Gastroesophageal sphincter (tissue), 4 donors: ENCODE measurements at places on chromosomes 3 and 15. TPM values are rescaled to one million over a fixed set of nuclear protein-coding genes. Genes with fewer than 3 reads are reported as not detected.

DNA sequence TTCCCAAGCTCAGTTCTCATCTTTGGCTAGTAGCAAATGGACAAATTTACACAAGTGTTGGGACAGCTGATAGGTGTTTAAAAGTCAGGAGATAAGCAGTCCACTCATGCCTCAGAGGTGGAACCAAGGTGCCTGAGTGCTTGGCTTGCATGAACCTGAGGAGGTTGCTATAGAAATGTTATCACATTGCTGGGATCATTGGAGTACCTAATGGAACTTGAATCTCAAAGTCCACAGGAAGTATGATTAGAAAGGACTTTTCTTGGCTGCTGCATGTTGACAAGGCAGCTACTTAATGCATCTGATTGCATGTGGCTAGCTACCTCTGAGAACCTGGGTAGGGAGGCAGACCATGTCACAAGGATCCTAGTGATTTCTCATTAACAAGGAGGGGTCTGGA, 39.5 kb upstream of the C3orf80 start:
- ATAC-seq: no peak

WNT7A gene
- total RNA-seq: 0.13 TPM

SAXO2 gene
- 0.12 TPM for total RNA-seq

DNA sequence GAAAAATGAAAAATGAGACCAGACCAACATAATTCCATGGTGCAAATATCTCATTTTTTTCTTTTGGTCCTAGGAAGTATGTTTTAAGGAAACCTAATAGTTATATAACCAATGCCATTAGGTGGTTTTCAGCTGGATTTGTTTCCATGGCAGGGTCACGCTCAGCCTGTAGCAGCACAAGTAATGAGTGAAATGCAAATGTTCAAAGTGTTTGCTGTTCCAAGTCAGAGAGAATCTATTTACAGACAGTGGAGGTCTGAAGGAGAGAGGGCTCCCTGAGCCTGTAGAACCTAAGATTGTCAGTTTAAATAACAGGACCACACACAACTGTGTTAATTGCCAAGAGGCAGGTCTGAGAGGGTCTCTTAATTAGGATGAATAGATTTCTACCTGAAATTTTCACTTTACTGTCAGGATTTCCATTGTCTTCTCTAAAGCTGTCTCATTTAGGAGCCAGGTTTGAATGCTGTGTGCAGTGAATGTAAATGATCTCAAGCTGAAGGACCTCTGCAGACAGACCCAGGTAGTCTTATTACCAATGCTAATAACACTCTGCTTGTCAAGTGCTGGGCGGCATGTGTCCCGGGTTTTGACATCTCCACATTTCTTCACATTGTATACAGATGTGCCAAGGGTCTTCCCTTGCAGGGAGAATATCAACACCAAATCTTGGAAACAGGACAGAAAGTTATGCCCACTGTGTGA, 317.3 kb upstream of the NECTIN3 start:
- ATAC-seq: no peak

- ATAC-seq: no peak
Observed at GRCh38 chr3:197201791-197202452, 96.5 kb downstream of the DLG1 start.

DNA sequence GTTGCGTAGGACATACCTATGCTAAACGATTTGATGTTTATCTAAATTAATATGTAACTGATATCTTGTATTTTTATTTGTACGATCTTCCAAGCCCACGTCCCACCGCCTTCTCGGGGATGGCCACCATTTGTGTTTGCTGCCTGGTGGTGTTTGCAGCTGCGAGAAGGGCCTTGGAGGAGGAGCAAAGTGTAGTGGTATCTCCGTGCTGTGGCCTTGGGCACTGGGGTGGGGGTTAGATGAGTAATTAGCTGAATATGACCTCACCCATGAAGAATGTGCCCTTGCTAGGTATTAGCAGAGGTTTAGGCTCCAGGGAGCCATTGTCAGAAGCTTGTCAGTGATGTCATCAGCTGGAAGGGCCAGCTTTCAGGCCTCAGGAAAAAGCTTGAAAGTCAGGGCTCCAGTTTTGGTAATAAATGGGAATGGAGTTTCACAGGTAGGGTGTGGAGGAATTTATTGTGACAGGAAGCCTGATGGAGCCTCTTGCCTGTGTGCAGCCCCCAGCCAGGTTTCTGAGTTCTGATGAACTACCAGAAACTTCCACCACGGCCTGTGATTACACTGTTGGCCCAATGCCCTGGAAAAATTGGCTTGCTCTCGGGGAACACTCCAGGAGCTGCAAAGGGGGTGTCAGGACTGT, 41.0 kb downstream of the FLNB start:
- peak; percentile 16 for ATAC-seq

DNA sequence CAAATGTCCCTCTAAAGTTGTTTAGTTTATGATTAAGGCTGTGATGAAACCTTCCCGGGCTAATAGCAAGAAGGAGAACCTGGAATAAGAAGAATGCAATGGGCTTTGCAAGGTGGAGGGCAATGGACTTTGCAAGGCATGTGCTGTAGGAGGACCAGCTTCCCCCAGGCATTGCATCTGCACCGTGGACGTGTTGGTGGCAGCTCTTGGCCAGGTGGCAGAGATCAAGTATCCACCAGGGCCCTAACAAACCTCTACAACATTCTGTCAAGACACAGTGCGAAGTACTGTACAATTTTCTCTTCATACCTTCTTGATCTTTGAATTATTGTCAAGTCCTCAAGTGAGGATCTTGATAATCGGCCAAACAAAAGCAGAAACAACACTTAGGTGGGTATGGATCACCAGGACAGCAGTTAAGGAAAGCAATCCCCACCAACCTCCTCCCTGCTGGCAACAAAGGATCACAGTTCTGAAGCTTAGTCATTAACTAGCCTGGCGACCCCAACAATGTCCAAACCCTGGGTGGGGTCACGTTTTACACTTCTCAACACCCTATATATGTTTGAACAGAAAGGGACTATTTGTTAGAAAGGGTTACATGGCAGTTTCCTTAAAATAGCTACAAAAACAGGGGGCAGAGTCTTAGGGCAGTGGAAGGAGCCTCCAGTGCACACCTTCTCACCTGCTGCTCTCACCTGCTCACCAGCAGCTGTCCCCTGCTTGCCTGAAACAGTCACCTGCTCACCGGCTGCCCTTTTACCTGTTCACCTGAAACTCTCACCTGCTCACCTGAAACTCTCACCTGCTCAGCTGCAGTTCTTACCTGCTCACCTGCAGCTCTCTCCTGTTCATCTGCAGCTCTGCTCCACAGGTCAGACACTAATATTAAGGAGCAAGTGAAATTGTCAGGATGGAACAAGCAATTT, 137.9 kb upstream of the LIPC start:
- no peak for ATAC-seq

GRCh38 chr15:74978503-74978902, 16.9 kb upstream of the SCAMP5 start:
- ATAC-seq: no peak

DNA sequence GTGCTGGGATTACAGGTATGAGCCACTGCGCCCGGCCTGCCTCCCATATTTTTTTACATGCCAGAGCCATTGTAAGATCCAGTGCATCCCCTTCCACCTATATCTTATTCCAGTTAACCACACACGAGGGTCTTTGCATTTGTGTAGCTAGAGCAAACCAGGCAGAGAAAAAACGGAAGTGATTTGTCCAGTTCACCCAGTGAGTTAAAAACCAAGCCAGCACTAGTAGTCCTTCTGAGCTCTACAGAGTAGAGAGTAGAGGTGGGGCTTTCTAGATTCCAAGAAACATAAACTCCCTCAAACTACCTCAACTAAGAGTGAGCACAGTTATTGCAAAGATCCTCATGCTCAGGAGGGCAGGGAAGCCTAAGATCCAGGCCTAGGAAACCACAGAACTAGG, 34.7 kb downstream of the TMEM158 start:
- no peak for ATAC-seq

DNA sequence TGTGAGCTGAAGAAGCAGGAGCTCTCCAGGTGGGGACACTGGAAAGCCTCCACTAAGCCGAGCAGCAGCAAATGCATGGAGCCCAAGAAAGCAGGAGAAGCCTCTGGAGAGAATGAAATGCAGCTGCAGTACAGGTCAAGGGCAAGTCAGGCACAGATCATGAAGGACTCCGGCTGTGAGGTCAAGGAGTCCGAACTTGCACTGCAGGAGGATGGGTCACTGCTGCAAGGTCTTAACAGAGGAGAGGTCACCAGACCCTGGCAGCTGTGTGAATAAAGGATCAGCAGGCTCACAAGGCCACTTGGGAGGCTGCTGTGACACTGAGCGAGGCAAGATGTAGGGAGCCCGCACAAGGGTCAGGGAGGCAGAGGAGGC, 24.7 kb upstream of the SLC41A3 start:
- no peak for ATAC-seq

GRCh38 chr15:87576486-87577176, 679.9 kb downstream of the NTRK3 start:
- no peak for ATAC-seq

- ATAC-seq: peak; percentile 37
Observed at GRCh38 chr3:16533928-16534574, 20.6 kb upstream of the RFTN1 start.

GRCh38 chr15:100437261-100437660, 91.5 kb downstream of the CERS3 start:
- ATAC-seq: no peak

DNA sequence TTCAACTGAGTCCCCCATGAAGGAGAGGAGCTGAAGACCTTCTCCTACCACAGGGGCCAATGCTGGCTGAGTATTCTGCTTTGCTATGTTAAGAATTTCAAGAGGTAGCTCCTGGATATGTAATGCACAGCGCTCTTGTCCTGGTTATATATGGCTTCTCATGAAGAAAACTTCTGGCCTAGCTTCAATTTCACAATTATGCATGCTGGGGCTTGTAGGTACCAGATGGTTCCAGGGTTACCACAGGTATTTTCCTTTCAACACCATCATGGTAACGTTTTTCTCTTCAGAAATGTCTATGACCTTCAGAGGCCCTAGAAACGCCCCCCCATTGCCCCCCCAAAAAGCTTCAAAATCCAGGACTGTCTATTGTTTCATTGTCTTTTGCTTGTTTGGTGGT, 311.7 kb upstream of the ICE2 start:
- ATAC-seq: no peak
